ENCODE measurements at places on chromosomes 1 and 21. TPM values are rescaled to one million over a fixed set of nuclear protein-coding genes. Genes with fewer than 3 reads are reported as not detected.

DNA sequence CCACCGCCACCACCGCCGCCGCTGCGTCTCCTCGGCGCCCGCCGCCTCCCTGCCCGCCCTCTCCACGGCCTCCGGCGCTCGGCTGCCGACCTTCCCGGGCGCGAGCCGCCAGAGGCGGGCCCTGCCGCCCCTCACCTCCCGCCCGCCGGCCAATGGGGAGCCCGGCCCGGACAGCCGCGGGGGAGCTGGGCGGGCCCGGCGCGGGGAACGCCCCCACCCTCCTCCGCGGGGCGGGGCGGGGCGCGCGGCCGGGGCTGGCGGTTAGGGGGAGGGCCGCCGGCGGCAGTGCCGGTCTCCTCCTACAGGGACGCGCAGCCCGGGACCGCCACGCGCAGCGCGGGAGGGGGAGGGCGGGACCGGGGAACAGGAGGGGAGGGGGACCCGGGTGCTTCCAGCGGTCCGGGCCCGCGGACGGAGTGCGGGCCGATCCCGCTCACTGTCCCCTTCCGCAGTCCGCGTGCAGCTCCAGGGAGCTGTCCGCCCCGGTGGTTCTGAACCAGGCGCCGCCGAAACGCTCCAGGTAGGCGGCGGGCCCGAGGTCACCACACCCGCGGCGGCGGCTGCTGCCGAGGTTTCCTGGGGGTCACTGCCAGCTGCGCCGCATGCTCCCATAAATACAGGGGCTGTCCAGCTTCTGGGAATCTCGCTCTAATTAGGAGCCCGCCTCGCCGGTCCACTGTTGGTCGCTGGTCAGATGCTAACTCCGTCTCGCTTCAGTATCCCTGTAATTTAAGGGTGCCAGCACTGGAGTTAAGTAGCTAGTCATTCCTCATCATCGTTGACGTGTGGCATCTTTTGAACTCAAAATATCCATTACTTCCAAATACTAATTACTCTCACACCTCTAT, at the start of gene PGBD5:
Gene PGBD5 (minus strand): TSS at position 87 of the 848 bp plus-strand sequence. CDS start 404 bp downstream, outside the sequence.
- peak; percentile 91 for DNase-seq

Gene HPCA
- not detected for total RNA-seq

- peak; percentile 40 for DNase-seq
Observed at GRCh38 chr1:160078512-160079195, 2.7 kb upstream of the KCNJ9 start.

DNA sequence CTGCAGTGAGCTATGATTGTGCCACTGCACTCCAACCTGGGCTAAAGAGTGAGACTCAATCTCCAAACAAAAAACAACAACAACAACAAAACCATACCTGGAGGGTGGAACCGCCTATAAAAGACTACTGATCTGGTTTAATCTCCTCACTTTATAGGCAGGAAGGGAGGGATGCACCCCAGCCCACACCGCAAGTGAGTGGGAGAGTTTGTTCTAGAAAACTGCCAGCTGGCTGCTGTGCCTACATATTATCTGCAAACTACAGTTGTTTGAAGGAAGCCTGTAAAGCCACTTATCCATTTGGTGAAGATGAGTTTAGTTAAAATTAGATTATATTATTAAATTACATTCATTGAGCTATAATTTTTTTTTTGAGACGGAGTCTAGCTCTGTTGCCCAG, 9.1 kb upstream of the SRSF10 start:
- no peak for DNase-seq

GRCh38 chr1:152127673-152128072, 12.4 kb upstream of the TCHH start:
- no peak for DNase-seq

Data from hepatocyte (in vitro differentiated cells).